Gastroesophageal sphincter (tissue), 4 donors: ENCODE measurements at places on chromosomes 1 and 21.

GRCh38 chr1:227281371-227281770, 36.9 kb downstream of the CDC42BPA start:
- no peak for ATAC-seq

GRCh38 chr1:218304281-218305039, 19.4 kb downstream of the RRP15 start:
- no peak for ATAC-seq

DNA sequence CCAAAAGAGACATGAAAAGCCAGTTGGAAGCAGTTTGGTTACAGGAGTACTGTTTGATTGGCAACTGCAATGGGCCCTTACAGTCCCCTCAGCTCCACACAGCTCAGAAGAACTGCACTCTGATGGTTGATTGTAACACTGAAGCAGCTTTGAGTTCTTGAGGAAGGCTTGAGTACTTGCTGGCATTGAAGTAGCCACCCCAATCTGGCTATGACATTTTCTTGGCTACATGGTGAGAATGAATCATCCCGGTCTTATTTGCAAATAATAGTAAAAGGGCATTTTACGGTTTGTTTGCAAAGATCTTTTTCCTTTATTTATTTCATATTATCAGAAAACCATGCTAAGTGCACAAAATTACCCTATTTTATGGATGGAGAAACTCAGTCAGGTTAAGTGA, 159.7 kb upstream of the BEND5 start:
- ATAC-seq = no peak

DNA sequence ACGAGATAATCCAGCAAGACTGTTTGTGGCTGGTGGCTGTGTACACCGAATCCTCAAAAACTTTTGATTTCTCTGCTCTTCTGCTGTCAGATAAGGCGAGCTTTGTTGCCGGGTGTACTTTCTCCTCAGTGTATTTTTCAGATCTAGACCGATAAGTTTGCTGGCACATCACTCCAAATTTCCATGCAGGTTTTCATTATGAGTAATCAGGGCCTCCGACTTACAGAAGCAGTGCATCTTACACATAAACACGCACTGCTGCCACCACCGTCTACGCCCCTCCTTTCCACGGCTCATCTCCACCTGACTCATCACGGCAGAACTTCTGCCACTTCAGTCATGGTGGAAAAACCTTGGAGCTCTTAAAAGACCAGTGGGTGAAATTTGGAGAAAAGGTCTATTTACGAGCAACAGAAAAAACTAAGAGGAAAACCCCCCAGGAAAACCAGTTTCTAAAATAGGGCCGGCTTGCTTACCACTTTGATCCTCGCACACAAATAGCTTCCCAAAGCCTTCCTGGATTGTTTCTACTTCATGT, 7.7 kb downstream of the ZBTB21 start:
- ATAC-seq = no peak

DNA sequence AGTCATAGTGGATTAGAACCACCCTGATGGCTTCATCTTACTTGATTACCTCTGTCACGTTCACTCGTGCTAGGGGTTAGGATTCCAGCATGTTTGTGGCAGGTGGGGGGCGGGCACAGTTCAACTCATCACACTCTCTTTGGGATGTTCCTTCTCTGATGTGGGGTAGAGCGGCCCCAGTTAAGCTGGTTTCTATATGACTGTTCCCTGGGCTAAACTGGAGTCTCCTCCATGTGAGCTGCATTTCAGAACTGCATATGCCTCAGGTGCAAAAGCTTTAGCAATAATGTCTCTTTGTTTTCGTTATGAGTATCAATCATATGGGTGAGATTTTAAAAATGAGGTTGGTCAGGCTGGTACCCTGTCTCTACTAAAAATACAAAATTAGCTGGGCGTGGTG, 393.2 kb downstream of the RPS6KC1 start:
- ATAC-seq = no peak

- ATAC-seq = no peak
Observed at GRCh38 chr1:243320224-243320623, 64.4 kb downstream of the SDCCAG8 start.
